A673 (cell line): ENCODE measurements at places on chromosomes 2 and 18. TPM values are rescaled to one million over a fixed set of nuclear protein-coding genes. Genes with fewer than 3 reads are reported as not detected.

DNA sequence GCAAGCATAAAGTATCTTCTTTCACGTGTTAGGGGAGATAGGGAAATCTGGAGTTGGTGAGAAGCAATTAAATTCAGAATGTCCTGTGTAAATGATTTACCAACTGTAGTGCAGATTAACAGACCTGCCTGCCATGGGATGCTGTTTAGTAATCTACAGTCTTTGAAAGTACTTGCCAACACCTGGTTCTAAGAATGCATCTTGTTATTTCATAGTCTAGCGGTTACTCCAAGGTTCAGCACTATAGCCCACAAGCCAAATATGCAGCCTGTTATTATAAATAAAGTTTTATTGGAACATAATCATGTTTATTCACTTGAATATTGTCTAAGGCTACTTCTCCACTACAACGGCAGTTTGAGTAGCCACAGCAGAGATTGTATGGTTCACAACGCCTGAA is 100.8 kb downstream of the OSBPL6 start:
- DNase-seq = no peak
- peaks cover 5% of the 10 kb centered on the region for H3K36me3 ChIP-seq
- no peak overlapping the region for H3K4me3 ChIP-seq
- H3K4me1 ChIP-seq = no peaks in the 10 kb centered on the region

GRCh38 chr2:23402205-23402740 is 17.3 kb downstream of the KLHL29 start:
- peaks cover 20% of the 10 kb centered on the region for H3K4me1 ChIP-seq
- DNase-seq = no peak
- H3K27me3 ChIP-seq = no peaks in the 10 kb centered on the region
- no peak overlapping the region for H3K4me3 ChIP-seq
- no peaks in the 10 kb centered on the region for H3K36me3 ChIP-seq
- no peak overlapping the region for H3K27ac ChIP-seq

DNA sequence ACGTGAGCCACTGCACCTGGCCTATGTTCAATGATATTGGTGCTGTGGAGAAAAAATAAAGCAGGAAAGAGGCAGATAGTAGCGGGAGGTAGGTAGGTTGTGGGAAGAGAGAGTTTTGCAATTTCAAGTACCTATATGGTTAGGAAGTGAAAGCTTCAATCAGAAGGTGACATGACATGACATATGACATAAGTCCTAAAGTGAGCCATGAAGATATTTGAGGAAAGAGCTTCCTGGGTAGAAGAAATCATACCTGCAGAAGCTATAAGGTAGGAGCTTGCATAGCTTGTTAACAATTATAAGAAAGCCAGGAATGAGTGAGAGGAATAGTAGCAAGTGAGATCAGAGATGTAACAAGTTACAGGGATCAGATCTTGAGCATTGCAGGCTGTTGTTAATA is 4.2 kb downstream of the KIAA1328 start:
- no peaks in the 10 kb centered on the region for H3K27me3 ChIP-seq
- H3K27ac ChIP-seq = no peak overlapping the region
- no peak overlapping the region for H3K4me3 ChIP-seq
- peaks cover 8% of the 10 kb centered on the region for H3K4me1 ChIP-seq

GRCh38 chr2:112843836-112844235 is 7.3 kb upstream of the IL1B start:
- no peaks in the 10 kb centered on the region for H3K27me3 ChIP-seq
- no peaks in the 10 kb centered on the region for H3K36me3 ChIP-seq
- DNase-seq = no peak
- H3K4me3 ChIP-seq = no peak overlapping the region

DNA sequence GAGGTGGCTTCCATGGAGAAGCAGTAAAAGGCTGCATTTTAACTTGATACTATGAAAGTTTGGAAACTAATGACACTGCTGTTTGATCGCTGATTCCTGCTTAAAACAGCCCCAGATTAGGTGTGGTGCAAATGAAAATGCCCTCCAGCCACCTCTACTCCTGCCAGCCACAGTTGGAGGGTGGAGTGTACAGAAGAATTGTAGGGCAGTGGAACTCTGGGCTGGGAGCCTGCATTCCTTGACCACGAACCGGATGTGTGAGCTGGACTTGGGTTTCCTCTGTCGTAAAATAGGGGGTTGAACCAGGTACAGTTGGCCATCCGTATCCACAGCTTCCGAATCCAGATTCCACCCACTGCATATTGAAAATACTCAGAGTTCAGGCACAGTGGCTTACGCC is 84.6 kb upstream of the RFX8 start:
- H3K27me3 ChIP-seq = peaks cover 5% of the 10 kb centered on the region
- H3K4me3 ChIP-seq = no peak overlapping the region
- H3K36me3 ChIP-seq = no peaks in the 10 kb centered on the region

DNA sequence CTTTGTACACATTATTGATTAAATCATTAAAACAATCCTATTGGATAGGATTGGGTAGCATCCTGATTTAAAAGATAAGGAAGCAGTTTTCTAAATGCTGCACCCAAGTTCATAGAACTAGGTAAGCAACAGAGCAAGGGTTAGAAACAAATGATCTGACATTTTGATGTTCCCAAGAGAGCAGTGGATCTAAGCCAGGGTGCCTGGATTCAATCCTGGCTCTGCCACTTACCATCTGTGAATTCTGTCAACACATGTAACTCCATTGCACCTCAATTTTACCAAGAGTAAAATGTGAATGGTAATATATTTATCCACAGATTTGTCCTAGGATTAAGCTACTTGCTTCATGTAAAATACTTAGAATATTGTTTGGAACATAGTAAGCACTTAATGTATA is 982.6 kb upstream of the FANCL start:
- no peaks in the 10 kb centered on the region for H3K36me3 ChIP-seq
- no peak for DNase-seq
- H3K4me3 ChIP-seq = no peak overlapping the region
- H3K4me1 ChIP-seq = no peaks in the 10 kb centered on the region
- no peaks in the 10 kb centered on the region for H3K27me3 ChIP-seq

- H3K36me3 ChIP-seq = no peaks in the 10 kb centered on the region
- no peaks in the 10 kb centered on the region for H3K27me3 ChIP-seq
- H3K27ac ChIP-seq = no peak overlapping the region
- H3K4me1 ChIP-seq = no peaks in the 10 kb centered on the region
These were observed 154.1 kb upstream of the CDH19 start for GRCh38 chr18:66757946-66758345.

The TSPYL6 gene
- not detected in 2 replicates for total RNA-seq

The SERPINB12 gene
- total RNA-seq = not detected in 2 replicates
